ENCODE measurements at places on chromosomes 16 and 17. TPM values are rescaled to one million over a fixed set of nuclear protein-coding genes. Genes with fewer than 3 reads are reported as not detected.

The SEPTIN1 gene
- total RNA-seq = 2.3 TPM

The MARVELD3 gene
- 38.8 TPM for total RNA-seq

The CCDC47 gene
- total RNA-seq = 71.8 TPM

The ZG16 gene
- total RNA-seq = 1.5 TPM

The CD300H gene
- total RNA-seq = not detected

The NPIPB2 gene
- total RNA-seq = 7.5 TPM

The DLX4 gene
- 10.4 TPM for total RNA-seq

The C17orf113 gene
- 2.1 TPM for total RNA-seq

The EPX gene
- not detected for total RNA-seq

The DHX8 gene
- 50.1 TPM for total RNA-seq

DNA sequence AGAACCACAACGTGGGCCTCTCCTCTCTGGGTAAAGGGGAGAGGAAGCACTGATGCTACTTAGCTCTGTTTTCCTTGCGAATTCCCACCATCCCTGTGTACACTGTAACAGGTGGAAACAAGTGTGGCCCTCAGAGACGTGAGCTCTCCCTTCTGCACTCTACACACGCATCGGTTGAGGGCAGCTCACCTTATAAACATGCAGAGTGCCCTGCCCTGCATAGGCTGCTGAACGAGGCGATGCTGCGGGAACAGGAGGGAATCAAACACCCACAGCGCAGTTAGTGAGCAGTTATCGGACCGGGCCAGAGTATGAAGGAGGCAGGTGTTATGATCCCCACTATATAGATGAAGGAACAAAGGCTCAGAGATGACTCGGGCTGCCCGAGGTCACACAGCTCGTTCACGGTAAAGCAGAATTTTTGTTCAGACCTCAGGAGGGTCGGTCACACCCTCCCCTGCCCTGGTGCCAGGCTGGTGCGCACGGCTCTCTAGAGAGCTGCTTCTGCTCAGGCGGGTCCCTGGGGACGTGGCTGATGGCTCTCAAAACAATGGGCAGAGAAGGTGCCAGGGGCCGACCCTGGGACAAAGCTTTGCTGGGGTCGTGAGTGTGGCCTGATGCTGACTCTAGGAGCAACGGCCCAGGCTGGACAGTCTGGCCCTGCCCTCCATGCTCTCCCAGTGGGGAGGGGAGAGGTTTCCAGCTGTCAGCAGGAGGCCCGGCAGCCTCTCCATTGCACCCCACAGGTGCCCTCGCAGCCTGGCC, 68.5 kb downstream of the RPH3AL start:
- DNase-seq = peak; percentile 66

- DNase-seq = no peak
Measured at GRCh38 chr16:87550495-87550961, 51.8 kb upstream of the JPH3 start.

DNA sequence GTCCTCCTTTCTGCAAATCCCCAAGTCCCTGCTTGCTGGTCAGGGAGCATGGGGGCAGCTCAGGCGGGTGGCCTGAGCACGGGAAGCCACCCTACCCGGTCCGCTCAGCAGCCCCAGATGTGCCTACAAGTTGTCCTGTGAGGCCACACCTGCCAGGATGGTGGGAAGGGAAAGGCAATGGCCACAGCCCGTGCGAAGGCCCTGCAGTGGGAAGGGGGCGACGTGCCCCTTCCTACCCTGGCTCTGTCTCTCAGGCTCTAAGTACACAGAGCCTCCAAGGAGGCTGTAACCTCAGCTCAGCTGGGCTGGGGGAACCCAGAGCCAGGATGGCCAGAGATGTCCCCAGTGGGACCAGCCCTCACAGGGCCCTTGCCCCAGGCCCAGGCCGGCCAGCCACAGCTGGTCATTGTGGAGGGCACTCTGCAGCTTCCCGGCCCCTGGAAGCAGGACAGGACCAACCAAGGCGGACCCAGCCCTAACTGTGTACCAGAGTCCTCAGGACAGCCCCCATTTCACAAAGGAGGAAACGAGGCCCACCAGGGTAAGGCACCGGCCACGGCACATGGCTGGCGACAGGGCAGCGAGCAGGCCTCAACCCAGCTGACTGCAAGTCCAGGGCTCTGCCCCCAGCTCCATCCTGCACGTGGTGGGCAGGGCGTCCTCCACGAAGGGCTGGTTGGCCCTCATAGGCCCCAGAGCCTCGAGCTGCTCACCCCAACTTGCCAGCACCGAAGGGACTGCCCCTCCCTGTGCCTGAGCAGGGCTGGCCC, 82.3 kb downstream of the RTN4RL1 start:
- no peak for DNase-seq

- DNase-seq = no peak
Measured at GRCh38 chr17:14340857-14341754, 40.2 kb downstream of the HS3ST3B1 start.

DNA sequence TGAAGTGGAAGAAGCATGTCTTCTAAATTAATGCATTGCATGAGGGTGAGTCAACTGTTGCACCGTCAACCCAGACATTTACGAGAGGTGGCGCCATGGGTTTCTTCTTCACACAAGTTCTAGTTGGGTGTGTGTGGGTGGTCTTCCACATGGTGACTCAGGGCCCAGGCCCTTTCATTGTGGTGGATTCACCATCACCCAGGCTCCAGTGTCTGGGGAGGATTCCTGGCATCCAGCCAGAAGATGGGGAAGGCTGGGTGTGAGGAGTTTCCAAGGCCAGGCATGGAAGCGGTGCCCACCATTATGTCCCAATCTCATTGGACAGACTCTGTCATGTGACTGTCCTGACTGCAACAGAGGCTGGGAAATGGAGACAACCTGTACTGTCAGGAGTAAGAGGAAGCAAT, 21.4 kb upstream of the JPH3 start:
- DNase-seq = no peak

DNA sequence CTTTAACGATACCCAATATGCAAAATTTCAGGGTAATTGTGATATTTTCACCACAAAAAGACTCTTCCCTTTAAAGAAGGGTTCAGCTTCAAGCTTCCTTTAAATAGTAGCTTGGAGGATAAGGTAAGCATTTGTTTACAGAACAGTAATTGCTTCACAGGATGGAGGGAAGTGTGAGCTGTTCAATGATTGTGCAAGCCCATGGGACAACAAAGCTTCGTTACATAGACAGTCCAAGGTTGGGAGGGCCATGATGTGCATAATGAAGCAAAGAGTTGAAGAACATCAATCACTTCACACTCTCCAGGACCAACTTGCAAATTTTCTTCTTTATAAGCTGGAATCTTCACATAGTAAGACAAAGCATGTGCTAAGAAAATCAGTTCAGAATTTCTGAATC, 145.0 kb upstream of the ASIC2 start:
- no peak for DNase-seq

DNA sequence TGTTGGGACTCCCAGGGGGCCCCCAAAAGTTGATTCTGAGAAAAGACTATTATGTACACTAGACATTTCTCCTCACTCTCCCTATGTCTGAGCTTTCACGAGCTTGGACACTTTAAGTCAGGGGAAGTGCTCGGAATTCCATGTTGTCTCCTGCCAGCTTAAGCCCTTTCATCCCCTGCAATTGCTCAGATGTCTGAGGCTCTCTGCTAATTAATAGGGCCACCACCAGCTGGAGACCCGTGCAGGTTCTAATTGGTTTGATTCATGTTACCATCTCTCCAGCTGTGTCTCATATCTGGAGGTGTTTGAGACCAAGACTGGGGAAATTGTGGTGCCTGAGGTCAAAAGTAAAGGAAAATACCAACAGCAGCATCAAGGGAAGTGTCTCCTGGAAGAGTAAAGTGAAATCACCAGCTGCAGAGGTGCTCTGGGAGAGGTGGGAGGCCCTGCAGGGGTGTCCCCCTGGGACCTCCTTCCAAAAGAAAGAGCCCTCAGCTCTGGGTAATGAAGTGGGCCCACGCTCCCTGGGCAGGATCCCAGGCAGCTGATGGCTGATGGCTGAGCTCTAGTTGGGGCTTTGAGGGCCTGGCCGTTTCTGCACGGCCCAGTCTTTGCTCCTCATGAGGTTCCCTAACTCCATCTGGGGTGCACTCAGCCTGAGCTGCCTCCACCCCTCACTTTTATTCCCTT, 5.8 kb upstream of the UTS2R start:
- no peak for DNase-seq

GRCh38 chr16:5175266-5175665, 77.7 kb upstream of the EEF2KMT start:
- no peak for DNase-seq

- no peak for DNase-seq
Measured at GRCh38 chr17:19294443-19294842, 57.3 kb downstream of the EPN2 start.

DNA sequence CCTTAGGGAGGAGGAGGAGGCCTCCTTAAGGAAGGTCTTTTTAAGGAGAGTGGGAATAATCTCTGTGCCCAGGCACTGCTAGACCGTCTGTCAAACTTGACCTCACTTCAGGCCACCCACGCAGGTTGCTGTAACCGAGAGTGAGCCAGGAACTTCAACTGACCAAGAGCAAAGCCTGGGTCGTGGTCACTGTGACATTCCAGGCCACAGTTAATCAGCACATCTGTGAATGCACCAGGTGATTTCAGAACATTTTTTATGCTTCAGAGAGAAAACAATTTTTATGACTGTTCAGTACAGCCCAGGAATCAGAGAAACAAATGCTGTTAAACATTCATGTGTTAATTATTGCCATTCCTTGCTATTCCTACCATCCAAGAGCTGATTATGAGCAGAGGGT, 226.6 kb upstream of the ASIC2 start:
- DNase-seq = no peak

DNA sequence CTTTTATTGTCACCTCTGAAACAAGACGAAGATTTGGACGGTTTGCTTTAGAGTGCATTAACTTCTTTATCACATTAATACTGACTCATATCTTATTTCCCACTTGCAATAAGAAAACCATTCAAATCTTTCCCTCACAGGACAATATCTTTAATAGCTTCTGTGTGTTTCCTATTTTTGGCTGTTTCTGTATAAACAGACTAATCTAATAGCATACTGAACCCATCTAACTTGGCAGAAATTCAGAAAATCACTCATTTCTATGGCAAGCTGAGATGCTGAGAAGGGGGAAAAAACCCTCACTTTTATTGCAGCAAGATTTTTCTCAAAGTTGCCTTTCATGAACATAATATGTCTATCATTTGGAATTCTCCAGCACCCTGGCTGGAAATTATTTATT, 524.9 kb downstream of the WWOX start:
- no peak for DNase-seq

- DNase-seq = no peak
Measured at GRCh38 chr17:55166506-55166905, 98.3 kb upstream of the HLF start.

GRCh38 chr16:81720973-81721906, 57.9 kb upstream of the PLCG2 start:
- DNase-seq = no peak

DNA sequence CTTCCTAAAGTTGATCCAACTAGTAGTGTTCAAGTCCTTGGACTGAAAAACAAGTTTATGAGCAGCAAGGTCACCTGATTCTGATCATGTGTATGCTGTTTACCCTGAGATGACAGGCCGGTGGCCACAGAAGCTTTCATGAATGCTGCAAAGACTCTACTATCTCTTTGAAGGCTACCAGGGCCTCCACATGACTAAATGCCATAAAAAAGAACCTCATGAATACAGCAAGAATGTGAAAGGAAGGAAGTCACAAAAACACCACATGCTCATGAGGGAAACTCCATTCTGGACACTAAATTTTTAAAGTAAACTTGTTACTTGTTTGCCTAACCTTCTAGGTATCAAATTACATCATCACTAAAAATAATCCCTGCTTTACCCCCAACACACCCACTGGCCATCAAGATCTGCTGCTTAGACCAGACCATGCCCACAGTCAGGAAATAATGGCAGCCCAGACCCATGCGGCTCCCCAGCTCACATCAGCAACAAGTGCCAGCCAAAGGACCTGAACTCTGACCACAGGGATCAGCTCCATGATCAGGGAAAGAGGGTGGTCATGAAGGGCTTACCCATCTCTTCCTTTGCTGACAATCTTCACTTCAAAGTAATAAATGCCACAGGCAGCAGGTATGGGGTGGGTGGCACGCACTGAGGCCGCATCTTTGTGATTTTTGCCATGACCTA, 1.4 kb downstream of the RANBP10 start:
- no peak for DNase-seq

- DNase-seq = no peak
Measured at GRCh38 chr17:14311981-14312380, 11.1 kb downstream of the HS3ST3B1 start.

- peak; percentile 95 for DNase-seq
Measured at GRCh38 chr17:48593840-48594537, 410 bp upstream of the HOXB5 start.

DNA sequence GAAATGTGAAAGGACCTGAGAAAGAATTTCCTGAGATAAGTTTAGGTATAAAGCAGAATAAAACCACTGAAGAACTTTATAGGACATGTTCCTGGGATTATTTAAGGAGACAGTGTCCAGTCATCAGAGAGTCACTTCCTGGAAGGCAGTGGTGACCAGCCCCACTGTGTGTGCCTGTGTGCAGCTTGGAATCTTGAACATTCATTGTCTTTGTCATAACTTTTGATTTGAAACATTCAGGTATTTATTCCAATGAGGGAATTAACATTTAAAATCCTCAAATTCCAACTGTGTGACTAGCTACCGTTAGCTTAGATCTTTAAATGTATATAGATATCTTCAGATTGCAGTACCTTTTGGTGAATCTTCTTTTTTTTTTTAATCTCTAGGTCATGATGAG, 61.7 kb upstream of the MRC2 start:
- DNase-seq = no peak

- no peak for DNase-seq
Measured at GRCh38 chr17:3575511-3575910, 17.9 kb upstream of the TRPV3 start.

- DNase-seq = no peak
Measured at GRCh38 chr17:61420745-61421398, 21.2 kb downstream of the TBX2 start.

GRCh38 chr17:57880086-57880456, 30.2 kb upstream of the MRPS23 start:
- no peak for DNase-seq

- DNase-seq = no peak
Measured at GRCh38 chr17:17698371-17698770, 17.1 kb downstream of the RAI1 start.

- DNase-seq = no peak
Measured at GRCh38 chr16:23334950-23335349, 32.8 kb downstream of the SCNN1B start.

- DNase-seq = no peak
Measured at GRCh38 chr16:25966172-25967097, 274.7 kb downstream of the HS3ST4 start.

GRCh38 chr17:73940511-73940910, 263.0 kb upstream of the RPL38 start:
- no peak for DNase-seq

DNA sequence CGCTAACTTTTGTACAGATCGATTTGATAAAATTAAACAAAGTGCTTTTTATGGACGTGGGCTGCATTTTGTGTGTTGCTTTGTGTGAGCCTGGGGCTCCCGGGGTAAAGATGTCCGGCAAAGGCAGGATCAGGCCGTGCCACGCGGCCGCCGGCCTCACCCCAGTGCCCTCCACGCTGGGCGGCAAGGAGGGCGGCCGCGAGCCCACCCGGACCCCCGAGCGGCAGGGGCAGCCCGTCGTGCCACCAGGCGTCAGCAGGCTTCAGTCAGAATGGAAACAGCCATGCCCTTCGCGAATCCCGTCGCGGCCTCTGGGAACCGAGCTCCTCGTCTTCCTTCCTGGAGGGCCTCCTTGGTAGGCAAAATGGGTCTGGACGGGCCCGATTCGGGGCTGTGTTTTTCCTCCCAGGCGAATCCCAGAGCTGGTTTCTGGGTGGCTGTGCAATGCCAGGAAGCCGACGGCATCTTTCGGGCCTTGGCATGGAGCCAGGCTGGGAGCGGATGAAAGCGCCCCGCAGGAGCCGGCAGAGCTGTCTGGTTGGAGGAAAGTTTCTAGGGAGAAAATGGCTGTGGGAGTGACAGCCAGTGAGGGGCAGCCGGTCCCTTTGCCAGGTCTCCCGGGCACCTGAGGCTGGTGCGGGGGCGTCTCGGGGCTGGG, 5.5 kb downstream of the SOX8 start:
- no peak for DNase-seq
